ENCODE measurements at places on chromosomes 4 and X. TPM values are rescaled to one million over a fixed set of nuclear protein-coding genes. Genes with fewer than 3 reads are reported as not detected.

DNA sequence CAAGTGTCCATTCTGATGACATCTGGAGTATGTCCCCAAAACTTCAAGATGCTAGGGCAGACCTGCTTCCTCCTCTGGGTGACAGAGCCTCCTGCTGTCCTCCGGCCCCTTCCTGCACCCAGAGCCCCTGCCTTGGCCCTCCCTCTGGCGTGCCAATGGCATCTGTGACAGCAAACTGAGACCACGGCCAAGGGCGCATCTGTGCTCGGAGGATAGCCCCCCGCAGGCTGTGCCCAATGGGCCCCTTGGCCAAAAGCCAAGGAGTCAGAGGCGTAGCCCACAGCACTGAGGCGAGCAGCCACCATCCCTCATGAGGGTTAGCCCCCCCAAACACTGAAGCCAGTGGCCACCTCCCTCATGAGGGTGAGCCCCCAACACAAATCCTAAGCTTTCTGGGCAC lies 7.9 kb downstream of the LRPAP1 start:
- no peak for DNase-seq

DNA sequence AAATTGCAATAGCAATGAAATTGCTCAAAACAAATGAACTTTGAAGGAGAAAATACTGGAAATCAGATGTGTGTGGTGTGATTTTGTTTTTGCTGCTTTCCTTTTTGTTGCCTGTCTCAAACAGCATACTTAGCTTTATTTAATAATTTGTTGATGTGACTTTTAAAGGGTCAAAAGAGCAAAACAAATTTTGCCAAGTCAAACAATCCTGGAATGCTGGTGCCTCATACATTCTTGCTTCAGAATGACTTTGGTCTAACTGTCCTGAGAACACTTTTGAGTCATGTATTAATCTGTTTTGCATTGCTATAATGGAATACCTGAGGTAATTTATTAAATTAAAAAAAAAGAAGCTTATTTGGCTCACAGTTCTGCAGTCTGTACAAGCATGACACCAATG lies 3.4 kb downstream of the PF4V1 start:
- no peak for DNase-seq

DNA sequence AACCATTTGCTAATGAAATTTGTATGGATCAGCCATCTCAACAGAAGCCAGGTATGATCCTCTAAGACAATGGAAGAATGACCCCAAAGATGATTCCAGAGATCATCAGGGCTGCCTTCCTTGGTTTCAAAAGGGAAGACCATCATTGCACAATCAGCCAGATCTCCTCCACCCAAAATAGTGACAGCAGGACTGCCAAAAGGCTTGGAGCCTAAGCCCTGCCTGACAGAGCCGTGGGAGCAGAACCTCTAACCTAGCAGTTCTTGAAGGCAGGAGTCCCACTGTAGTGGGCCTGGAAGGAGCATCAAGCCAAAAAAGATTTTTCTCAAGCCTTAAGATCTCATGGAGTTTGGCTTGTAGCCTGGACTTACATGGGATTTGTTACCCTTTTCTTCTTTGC lies 226.0 kb downstream of the RASL11B start:
- DNase-seq = no peak

- no peak for DNase-seq
Observed at GRCh38 chrX:123013141-123013540, 170.9 kb upstream of the GRIA3 start.

DNA sequence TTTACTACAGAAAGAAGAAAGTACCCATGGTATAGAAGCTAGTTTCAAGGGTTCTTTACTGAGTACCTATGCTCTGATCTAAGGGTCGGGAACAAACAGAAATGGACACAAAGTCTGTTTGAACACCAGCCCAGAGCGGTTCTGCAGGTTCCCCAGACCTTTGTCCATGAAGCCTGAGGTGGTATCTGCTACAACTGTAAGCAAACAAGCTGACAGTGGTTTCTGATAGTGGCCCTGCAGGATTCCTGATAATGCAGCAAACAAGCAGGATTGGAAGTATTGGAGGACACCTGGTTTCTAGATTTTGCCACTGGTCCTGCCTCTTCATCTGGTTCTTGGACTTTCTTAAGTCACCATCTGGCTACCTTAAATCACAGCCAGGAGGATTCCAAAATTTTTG lies 23.7 kb downstream of the SMPX start:
- DNase-seq = no peak

DNA sequence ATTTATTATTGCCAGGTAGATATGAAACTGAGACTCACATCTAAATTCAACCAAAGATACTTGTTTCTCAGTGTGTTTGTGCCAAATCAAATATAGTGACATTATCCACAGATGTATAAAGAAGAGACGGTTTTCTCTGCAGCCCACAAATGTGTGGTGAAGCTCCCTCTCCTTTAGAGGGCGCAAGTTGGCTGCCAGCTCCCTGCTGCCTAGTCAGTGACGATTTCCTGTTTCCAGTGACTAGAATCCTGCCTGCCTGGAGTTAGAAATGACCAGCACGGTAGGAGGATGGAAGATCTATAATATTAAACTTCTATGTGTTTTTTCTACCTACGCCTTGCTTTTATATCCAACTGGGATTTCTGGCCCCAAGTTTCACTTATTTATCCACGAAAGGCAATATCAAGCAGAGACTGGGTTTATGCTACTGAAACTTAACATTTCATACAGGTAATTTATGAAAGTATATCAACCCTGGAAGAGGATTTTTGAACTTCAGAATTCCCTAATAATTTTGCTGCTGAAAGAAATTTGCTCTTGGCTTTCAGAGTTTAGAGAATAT lies 1793.7 kb upstream of the TENM3 start:
- peak; percentile 51 for DNase-seq

- DNase-seq = no peak
Observed at GRCh38 chr4:183100827-183101226, 1.8 kb downstream of the WWC2 start.

- no peak for DNase-seq
Observed at GRCh38 chrX:121581885-121582284, 534.5 kb downstream of the GLUD2 start.

Gene CACNA1F
- 0.32 TPM for total RNA-seq

Gene DUSP21
- not detected for total RNA-seq

DNA sequence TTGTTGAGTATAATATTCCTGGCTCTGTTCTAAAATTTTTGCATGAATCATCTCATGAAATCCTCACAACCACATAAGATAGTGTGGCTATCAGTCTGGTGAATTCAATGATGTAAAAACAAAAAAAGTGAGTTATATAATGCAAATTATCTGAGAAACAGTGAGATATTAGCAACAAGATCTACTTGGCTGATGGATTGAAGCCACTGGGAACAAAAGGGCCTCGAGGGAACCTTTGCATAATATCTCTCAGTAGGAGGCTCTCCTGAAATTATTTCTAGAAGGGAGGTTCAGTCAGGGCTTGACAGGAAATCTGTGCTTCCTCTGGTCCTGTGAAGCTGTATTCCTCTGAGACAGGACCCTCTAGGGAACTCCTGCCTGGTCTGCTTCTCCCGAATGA lies 30.1 kb upstream of the NUP54 start:
- no peak for DNase-seq

Gene SLC4A4
- 4.9 TPM for total RNA-seq

Gene PRDM5
- 23.6 TPM for total RNA-seq

Gene GAGE12H
- total RNA-seq = not detected

Gene GRIPAP1
- total RNA-seq = 69.7 TPM

DNA sequence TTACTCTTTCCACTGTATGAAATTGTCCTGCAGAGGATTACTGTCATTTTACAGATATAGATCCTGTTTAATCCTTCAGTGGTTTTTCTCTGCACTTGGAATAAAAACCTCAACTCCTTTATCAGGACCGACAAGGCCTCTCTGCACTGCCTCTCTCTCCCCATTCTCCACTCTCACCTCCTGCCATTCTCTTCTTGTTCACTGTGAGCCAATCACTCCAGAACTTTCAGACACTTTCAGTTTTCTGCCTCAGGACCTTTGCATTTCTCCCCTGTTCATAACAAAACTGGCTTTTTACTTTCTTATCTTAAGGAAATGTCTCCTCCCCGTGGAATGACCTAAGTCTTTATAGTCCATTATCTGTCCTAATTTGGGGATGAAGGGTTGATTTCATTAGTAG lies 137.3 kb downstream of the ELOVL6 start:
- DNase-seq = no peak

DNA sequence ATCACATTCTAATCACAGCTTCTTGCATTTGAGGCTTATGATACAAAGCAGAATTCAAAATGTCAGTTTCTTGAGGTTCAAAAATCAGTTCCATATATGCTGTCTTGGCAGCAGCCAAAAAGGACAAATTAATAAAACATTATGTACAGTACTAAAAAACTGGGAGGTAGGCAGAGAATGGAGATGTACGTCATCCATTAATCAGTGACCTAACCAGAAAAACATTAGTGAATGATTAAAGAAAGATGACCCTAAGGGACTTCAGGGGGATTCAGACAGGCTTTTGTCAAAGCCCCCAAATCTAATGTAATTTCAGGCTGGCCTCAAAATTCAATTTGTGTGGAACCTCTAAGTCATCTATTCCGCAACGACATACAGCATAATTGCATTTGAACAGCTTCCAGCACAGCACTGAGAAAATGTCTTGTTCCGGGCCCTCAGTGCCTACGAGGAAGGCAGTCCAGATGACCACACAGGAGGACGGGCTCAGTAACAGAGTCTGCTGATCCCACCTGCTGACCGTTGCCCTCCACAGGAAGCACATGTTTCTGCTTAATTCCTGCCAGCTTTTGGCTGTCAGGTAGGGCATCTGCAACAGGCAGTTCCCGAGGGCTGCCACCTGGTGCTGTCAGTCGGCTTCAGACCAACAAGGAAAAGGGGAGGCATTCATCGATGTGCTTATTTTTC lies 83.8 kb upstream of the HHIP start:
- no peak for DNase-seq

DNA sequence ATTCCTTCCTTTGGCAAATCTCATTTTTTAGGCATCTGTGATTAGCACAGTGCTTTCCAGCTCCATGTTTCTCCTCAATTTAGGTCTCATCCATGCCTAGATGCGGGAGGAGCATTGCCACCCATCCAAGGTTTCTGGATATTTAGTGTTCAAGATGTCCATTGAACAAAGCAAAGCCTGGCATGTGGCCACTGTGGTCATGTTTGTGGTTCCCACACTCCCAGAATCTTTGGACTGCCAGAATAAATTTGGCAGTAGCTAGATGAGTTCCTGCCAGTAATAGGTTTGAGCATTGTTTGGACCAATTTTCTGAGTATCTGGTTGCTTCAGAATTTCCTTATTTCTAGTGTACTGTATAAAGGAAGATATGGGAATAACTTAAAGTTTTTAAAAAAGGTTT lies 1124.1 kb downstream of the ADGRL3 start:
- DNase-seq = no peak

- no peak for DNase-seq
Observed at GRCh38 chr4:91359041-91360031, 944.4 kb upstream of the GRID2 start.

DNA sequence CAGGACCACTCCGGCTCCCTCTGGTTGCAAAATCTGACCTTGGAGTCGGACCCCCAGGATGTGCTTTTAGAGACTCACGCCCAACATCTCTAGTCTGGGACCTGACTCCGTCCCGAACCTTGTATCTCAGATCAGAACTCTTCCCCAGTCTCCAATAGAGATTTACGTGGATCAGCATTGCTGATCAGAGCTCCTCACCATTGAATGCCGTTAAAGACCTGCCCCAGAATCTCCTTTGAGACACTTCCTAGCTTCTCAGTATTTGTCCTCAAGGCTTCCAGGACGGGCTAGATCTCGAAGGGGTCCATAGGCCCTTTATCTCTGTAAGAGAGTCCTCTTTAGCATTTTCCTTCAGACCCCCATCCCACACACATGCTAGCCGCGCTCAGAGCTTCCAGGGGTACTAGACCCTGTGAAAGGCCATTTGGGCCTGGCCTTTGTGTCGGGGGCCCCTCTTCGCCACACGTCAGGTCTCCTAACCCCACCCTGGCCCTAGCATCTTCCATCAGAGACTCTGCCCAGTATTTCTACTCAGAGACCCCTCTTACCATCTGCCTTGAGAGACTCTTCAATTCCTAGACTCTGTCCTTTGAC lies 662 bp downstream of the UBA1 start:
- DNase-seq = no peak

GRCh38 chr4:6142511-6142910 lies 57.8 kb downstream of the JAKMIP1 start:
- DNase-seq = no peak

Gene CCNB3
- total RNA-seq = 0.36 TPM

Gene SGMS2
- total RNA-seq = 9.2 TPM

- DNase-seq = peak; percentile 31
Observed at GRCh38 chrX:153645151-153645550, 1.9 kb upstream of the DUSP9 start.

DNA sequence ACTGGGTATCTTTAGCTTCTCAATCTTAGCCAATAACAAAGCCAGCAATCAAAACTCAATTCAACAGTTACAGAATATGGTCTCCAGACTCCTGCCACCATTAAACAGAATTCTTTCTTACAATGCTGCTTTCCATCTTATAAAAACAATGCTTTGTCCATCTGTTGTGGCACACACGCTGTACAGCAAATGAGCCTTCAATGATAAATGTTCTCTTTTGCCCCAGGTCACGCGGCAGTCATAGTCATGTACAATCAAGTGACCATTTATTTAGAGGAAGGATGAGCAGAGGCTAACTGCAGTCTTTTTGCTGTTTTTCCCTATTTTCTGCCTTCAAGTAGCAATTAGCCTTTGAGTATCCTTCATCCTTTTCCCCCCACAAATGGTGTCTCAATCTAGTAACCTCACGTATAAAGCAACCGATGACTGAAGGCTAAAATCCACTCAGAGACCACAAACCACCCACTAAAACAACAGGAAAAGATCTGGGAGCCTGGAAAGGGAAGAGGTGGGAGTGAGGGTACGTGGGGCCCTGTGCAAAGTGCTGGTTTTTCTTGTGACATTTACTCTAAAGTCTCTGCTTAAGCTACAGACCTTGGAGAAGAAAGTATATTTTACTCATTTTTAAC lies 24.4 kb downstream of the TRIM2 start:
- no peak for DNase-seq

DNA sequence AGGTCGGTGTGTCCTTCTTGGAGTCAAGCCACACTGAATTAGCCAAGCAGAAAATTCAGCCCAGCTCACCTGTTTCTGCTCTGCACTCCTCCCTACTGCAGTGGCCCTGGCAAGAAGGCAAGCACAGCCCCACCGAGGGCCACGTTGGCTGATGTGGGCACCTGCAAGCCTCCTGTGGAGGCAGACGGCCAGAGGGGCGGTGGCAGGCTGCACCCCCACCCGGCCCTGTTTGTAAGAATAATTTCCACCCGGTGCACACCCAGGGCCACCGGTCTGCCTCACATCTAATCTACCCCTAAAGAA lies 18.8 kb downstream of the PPP2R2C start:
- no peak for DNase-seq

GRCh38 chrX:49106930-49107329 lies 16.6 kb downstream of the GPKOW start:
- no peak for DNase-seq

- no peak for DNase-seq
Observed at GRCh38 chrX:136643243-136643642, 4.7 kb upstream of the CD40LG start.

Gene RBM3
- 209 TPM for total RNA-seq

Data from mesothelial cell of epicardium (in vitro differentiated cells).